ENCODE measurements at places on chromosomes 3 and 15.

DNA sequence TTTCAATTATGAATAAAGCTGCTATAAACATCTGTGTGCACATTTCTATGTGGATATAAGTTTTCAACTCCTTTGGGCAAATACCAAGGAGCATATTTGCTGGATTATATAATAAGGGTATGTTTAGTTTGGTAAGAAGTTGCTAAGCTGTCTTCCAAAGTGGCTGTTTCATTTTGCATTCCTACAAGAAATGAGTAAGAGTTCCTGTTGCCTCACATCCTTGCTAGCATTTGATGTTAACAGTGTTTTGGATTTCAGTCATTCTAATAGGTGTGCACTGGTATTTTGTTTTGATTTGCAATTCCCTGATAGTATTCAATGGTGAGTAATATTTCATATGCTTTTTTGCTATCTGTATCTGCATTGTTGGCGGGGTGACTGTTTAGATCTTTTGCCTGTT is 120.7 kb upstream of the MDFIC2 start:
- no peak for DNase-seq

- DNase-seq, result no peak
Measured at GRCh38 chr15:34853001-34853758, 57.8 kb upstream of the ACTC1 start.

DNA sequence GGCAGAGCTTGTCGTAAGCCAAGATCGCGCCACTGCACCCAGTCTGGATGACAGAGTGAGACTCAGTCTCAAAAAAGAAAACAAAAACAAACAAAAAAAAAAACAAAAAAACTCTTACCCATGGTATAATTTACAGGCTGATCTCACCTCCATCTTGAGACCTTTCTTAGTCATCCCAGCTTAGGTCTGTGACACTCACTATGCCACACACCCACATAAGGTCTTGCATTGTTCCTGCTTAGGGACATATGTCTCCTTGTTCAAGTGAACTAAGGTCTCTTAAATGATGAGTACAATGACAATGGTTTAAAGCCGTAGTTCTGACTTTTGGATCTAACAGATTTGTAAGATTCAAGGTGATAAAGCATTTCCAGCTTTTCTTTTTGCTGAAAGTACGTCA is 360.2 kb upstream of the ARHGEF26 start:
- DNase-seq, result no peak

GRCh38 chr15:74604983-74605794 is 10.4 kb upstream of the CLK3 start:
- DNase-seq, result no peak

GRCh38 chr15:93671387-93671943 is 559.9 kb upstream of the MCTP2 start:
- DNase-seq, result no peak

- DNase-seq, result no peak
Measured at GRCh38 chr3:193640728-193641439, 47.9 kb downstream of the OPA1 start.

GRCh38 chr3:32431481-32431880 is 39.8 kb downstream of the CMTM7 start:
- no peak for DNase-seq

DNA sequence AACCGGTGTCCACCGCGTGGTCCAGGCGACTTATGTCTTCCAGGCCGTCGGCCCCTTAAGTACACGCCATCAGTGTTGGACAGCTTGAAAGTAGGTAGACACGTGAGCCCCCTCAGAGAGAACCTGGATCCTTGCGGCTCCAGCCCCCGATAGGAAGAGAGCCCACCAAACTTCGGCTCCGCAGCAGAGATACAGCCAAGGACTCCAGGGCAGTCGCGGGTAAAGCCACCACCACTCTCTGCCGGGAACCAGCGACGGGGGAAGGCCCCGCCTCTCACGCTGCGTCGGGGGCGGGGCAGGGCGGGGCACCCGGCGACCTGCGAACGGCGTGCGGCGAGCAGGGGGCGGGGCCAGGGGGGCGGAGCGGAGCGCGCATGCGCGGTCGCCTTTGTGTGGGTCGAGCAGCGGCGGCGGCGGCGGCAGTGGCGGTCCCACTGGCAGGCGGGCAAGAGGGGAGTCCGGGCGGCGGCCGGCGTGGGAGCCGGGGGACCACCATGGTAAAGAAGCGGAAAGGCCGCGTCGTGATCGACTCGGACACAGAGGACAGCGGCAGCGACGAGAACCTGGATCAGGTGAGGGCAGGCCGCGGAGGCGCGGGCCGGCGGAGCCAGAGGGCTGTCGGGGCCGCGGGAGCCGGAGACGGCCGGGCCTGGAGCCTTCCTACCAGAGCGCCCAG is at the start of gene RTF1:
TSS of gene RTF1 (plus strand) at position 354 of the 676 bp plus-strand sequence. CDS start at position 375, 21 bp downstream.
- DNase-seq, result peak; percentile 7

GRCh38 chr3:194348354-194348753 is 2.8 kb downstream of the CPN2 start:
- DNase-seq, result no peak

DNA sequence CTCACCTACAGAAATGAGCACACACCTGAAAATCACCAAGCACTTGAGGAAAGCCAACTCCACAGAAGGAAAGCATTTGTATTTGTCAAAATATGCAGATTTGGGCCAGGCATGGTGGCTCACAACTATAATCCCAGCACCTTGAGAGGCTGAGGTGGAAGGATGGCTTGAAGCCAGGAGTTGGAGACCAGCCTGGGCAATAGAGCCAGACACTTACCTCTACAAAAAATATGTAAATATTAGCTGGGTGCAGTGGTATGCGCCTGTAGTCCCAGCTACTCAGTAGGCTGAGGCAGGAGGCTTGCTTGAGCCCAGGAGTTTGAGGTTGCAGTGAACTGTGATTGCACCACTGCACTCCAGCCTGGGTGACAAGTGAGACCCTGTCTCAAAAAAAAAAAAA is 12.3 kb downstream of the RLBP1 start:
- no peak for DNase-seq
